Epithelial cell of proximal tubule (primary cell): ENCODE measurements at places on chromosomes 5 and 9.

DNA sequence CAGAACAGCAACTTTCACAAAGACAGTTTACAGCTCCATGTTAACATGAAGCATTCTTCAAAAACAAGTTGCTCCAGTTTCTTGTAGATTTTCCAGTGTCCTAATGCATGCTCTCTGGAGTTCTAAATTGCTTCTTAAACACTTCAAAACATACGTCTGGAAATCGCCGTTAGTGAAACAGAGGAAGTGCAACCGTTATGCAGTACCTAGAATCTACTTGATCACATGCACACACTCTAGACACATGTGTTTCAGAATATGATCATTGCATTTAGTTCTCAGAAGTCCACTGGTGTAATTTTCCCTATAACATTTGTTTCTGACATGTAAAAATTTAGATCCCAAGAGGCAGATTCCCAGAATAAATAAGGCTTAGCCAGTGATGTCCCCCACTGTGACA, 41.1 kb upstream of the RUFY1 start:
- DNase-seq = no peak

DNA sequence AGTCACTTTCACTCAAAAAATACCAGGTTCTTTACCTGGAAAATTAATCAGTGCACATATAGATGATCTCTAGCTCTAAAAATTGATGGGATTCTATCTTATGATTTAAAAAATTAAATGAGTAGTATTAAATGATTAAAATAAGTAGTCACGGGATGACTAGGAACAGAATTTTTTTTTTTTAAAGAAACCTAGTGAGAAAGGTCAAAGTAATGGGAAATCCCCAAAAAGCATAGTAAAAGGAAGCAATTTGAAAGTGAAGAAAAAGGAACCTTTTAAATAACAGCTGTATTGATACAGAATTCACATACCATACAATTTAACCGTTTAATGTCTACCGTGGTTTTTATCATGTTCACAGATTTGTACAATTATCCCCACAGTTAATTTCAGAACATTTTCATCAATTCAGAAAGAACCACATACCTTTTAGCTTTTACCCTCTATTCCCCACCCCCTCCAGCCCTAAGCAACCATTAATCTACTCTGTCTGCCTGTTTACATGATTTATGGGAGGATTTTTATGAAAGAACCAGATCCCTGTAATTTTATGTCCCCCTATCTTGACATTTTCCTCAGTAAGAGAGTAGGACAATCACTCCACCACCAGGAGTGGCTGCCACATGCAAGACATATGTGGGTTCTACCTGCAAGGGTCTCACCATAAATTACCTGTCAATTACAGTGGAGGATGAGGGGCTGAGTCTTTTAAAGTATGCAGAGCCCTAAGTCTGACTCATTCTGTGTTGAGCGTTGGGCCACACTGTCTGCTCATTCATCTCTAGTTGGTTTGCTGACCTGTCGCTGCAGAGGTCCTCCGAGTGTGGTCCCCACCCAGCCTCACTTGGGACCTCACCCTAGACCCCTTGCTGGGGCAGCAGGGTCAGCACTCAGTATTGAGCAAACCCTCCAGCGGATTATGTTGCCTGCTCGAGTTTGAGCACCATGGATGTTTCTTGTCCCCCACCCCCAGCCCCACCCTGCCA, 16.0 kb downstream of the ANKRD33B start:
- DNase-seq = no peak

DNA sequence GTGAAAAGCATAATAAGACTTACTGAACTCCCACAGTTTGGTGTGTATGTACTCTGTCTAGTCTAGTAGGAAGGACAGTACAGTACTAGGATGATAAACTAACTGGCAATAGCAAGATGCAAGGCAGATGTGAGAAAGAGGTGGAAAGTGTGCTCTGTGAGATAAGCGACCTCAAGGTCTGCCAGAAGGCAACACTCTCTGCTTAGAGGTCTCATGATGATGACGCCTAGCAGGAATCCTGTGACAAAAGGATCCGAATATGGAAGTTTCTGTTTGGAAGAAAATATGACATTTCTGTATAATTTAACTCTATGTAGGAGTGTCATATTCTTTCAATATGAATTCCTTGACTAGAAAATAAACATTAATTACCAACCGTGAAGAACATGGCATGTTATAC, 112.2 kb downstream of the PLPPR1 start:
- no peak for DNase-seq

DNA sequence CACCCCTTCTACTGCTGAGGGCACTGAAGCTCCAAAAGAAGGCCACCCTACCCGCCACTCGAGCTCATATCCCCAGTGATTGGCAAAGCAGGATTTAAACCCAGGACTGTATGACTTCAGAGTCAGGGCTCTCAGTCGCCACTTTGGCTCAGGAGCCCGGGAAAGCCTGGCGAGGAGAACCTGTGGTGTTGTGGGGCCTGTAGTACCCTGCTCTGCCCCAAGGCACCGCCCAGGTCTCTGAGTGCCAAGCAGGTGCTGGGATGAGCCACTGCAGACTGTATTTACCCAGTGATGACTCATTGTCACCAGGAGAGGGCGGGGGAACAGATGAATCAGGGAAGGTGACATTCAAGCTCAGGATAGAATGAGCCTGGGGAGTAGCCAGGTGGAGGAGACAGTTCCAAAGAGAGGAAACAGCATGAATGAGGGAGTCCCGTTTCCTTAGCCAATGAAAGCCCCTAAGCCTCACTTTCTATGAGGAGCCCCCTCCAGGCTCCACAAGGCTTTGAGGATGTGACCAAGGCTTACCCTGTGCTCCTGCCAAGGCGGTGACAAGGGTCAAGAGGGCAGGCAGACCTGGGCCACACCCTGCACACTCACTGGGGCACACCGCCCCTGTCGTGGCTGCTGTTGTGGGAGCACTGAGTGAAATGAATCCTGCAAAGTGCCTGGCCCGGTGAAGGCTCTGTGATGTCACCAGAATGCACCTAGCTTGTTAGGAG, 17.8 kb upstream of the DPM2 start:
- DNase-seq = no peak

- no peak for DNase-seq
These were observed 2.3 kb downstream of the ANXA2R start for GRCh38 chr5:43037636-43038495.

DNA sequence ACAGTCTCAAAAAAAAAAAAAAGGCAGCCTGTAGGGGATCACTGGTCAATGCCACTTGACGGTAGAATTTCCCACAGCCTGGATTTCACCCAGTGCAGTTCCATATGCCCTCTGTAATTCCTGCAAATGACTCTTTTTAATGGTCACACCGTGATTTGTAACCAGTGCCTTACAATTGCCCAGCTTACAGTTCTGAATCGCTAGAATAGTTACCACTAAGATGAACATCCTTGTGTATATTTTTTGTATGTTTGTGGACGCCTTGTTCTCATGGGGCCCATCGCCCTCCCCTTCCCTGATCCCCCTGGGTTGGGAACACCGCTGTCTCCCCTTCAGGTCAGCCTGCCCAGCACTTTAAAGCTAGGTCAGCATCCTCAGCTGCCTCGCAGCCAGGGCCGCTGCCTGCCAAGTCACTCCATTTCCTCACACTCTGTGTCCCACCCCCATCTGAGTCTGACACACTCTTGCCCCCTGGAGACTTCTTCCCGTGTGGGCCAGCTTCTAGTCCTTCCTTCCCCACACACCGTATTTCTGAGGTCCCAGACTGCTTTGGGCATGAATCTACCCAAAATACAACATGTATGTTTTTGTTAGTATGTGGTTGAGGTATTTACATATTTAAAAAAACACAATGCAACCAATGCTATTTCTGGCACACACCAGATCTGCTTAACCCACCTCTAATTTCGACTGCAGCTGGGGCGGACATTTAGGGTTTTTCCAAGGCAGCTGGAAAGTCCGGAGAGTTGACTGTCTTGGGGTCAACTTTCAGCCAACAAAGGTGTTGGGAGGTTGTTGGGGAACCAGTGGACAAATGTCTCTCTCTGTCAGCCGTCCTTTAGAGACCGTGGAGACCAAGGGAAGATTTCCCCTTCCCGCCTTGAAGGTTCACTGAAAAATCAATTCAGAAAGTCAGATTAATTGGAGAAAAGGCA, 120.5 kb upstream of the NEK6 start:
- no peak for DNase-seq

- no peak for DNase-seq
These were observed 7.1 kb upstream of the NANS start for GRCh38 chr9:98049288-98050072.

GRCh38 chr5:147417135-147417813, 92.6 kb downstream of the DPYSL3 start:
- DNase-seq = no peak

- DNase-seq = no peak
These were observed 47.9 kb downstream of the NACC2 start for GRCh38 chr9:136047076-136047774.

- no peak for DNase-seq
These were observed 20.1 kb upstream of the HAPLN1 start for GRCh38 chr5:83740741-83741140.

DNA sequence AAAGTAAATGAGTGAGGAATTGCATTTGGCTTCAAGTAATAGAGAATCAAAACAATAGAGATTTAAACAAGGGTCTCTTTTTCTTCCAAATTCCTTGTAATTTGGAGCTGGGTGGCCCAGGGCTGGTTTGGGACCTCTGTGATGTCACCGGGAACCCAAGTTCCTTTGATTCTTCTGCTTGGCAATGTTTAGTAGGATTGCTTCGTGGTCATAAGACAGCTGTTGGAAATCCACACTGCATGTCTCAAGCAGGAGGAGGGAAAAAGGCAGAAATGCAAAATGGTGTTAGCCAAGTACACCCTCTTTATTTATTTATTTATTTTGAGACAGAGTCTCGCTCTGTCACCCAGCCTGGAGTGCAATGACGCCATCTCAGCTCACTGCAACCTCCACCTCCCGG, 72.6 kb upstream of the IL12B start:
- no peak for DNase-seq

DNA sequence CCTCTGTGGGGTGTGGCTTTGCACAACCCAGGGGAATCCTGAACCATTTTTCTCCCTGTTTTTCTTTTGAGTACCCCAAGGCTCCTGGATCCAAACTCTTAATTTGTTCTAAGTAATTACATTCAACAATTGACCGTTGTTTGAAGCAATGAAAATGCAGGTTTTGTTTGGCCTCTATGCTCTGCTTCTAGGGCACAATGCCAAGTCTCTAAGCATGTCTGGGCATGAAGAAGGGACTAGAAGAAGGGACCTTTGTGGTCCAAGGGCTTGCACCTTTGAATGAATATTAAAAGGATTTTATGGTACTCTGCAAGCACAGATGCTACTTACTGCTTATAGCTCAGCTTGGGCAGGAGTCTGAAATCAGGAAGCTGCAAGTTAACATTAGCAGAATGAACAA, 6.6 kb upstream of the ENC1 start:
- DNase-seq = no peak

- peak; percentile 56 for DNase-seq
These were observed 37.8 kb downstream of the GRAMD2B start for GRCh38 chr5:126460977-126461376.

DNA sequence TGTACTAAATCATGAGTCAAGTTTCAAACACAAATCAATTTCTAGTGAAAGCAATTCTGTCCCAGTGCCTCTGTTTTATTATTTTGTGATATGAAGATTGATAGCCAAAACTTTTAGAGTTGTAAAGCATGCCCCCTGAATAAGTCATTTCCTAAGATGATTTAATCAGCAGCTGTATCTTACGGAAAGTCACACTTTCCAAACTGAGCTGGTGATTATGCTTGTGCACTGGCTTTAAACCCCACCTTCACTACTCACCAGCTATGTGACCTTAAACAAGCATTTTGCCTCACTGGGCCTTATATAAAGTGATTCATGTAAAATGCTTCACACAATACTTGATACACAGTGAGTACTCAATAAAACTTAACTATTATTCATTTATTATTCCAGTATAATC, 78.1 kb downstream of the EDIL3 start:
- no peak for DNase-seq

DNA sequence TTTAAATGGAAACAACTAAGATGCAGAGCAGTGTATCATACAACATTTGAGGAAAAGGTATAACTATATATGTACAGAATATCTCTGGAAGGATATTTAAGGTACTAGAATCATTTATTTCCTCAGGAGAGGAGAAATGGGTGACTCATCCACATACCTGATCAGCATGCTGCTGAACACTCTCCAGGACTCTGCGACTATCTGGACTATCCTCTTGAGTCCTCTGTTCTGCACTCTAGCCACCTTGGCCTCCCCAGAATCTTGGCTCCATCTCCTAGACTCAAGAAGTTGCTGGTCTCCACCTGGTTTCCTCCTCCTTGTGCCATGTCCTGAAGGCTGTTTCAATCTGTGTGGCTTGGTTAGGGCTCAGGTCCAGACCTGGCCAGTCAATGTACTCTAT, 8.8 kb upstream of the PRDM6 start:
- no peak for DNase-seq

DNA sequence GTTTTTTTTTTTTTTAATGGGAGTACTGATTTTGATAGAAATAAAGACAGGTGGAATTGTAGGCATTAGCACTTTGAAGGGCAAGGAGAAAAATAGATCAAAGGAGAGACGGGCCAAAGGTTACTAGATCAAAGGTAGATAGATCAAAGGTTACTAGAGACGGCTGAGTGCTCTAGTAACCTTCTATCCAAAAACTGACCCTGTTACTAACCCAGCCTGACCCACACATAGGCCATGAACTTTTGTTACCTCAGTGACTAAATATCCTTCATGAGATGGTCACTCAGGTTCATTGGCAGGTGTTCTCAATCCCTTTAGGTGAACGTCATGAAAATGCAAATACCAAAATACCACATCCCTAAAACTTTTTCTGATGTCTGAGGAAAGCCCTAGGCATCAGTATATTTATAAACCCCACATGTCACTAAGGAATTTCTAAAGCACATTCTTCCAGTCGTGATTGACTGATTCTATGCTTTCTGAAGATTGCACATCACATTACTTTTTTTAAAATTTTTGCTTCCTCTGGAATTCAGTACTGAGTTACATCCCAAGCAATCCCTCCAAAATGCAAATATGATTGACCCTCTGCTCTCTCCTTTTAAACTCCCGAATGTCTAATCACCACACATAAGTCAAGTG, 772.7 kb downstream of the BRINP1 start:
- no peak for DNase-seq

DNA sequence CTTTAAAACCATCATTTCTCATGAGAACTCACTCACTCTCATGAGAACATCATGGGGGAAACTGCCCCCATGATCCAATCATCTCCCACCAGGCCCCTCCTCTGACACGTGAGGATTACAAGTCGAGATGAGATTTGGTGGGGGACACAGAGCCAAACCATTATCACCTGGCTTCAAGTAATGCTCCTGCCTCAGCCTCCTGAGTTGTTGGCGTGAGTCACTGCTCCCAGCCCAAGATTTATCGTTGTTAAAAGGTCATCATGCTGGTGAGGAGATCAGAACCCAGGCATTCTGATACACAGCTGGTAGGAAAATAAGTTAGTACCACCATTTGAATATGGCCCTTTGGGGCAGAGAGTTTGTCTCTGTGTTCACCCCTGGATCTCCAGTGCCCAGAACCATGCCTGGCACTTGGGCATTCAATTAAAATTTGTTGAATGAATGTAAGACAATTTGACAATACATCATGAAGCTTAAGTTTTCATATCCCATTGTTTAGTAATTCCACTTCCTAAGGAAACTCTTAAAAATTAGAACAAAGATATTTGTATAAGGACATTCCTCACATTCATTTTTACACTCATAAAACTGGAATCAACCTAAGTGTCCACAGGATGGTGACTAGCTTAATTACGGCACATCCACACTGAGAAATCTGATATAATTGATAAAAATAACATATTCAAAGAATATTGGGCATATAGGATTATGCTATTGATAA, 58.0 kb upstream of the COL15A1 start:
- no peak for DNase-seq

- no peak for DNase-seq
These were observed 147.8 kb upstream of the CCNH start for GRCh38 chr5:87560528-87560927.
